Stimulated activated CD8-positive, alpha-beta memory T cell treated with anti-CD3 and anti-CD28 coated beads, Interleukin-7, amount 100 ng/mL, for 1 hour (primary cell): ENCODE measurements at places on chromosomes 12 and 14.

DNA sequence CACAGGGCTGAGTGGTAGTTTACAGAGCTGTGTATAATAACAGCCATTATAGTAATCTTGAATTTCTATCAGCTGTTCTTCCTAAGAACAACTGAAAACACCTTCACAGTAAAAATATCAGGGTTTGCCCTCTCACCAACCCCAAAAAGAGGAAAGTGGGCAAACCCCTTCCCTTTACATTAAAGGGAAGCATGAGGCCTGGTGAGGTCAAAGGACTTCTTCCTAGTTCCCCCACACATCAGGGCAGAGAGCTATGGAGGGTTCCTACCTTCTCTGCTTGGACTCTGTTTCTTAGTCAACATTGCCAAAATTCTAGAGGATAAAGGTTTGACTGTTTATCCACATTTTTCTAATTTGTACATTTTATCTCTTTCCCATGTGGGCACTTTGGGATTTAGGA, 4.4 kb upstream of the RPAP3 start:
- no peak for DNase-seq

DNA sequence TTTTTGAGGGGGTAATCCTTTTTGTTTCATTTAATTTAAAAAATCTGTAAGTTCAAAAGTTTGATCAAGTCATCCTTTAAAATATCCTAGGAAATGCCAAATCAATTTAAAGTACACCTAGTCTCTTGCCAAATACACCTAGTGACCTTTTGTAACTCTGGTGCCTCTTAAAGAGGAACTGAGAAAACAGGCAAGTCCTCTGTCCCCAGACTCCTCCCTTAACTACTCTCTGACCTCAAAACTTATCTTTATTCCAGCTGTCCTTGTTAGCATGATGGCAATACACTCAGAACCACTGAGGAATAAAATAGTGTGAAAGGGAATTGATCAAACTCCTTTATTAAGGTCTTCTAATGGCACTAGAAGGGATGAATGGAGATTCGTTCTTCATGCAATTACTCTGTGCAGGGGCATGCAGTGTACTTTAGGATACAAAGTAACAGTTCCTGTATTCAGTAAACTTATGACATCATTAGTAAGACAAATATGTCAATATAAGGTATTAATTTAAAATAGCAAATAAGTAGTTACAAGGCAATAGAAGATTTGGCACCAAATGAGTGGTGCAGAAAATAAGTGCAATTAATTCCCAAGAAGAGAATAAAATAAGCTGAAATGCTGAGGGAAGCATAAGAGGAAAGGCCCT, 3.3 kb downstream of the FAR2 start:
- DNase-seq: no peak

- peak; percentile 66 for DNase-seq
Observed at GRCh38 chr14:77053046-77053841, 24.7 kb upstream of the IRF2BPL start.

GRCh38 chr12:49947593-49948226, 2.8 kb upstream of the AQP2 start:
- no peak for DNase-seq

DNA sequence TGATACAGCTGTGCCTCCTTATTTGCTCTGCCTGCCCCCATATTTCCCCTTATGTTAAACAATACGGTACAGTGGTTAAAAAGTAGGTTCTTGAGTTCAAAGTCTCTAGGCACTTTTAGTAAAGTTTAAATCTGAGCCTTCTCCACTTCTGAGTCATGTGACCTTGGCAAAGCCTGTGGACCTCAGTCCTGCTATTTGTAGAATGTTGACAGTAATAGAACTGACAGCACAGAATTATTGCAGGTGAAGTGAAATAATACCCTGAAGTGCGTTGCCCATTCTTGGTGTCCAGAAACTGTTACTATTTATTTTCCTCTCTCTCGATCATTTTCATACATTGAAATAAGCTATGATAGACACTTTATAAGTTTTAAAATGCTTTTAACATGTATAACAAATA, 499.7 kb downstream of the EGLN3 start:
- DNase-seq: no peak

GRCh38 chr12:64840119-64840518, 15.7 kb downstream of the TBC1D30 start:
- no peak for DNase-seq

GRCh38 chr12:50558970-50559369, 54.2 kb downstream of the DIP2B start:
- DNase-seq: no peak

DNA sequence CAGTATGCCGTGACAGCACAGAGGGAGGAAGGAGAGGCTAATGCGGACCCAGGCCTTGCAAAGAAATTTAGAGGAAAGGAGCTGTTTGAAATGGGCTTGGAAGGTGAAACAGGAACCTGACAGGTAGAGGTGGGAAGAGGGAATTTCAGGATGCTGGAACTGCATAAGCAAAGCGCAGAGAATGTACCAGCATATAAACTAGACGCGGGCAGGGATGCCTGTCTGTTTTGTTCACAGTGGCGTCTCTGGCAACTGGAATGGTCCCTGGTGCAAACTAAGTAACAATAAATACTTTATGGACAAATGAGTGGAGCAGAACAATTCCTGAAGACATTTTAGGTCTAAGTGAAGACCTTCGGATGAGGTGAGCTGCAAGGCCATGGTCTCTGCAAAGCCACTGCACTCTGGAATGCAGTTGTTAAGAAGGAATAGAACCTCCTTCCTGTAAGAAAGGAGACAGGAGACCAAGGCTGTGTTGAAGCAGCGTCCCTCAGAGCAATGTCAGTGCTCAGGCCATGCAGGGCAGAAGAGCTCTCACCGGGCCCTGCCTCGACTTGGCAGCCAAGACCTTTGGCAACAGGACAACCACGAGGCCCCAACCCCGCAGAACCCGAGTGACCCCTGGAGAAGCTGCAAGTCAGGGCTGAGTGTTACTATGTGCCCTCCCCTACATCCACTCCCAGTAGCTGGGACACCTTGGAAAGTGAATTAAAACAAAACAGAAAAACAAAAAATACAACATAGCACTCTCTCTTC, 42.8 kb downstream of the PITPNM2 start:
- no peak for DNase-seq
